GM12878 (cell line): ENCODE measurements at places on chromosomes 7 and 10. TPM values are rescaled to one million over a fixed set of nuclear protein-coding genes. Genes with fewer than 3 reads are reported as not detected.

DNA sequence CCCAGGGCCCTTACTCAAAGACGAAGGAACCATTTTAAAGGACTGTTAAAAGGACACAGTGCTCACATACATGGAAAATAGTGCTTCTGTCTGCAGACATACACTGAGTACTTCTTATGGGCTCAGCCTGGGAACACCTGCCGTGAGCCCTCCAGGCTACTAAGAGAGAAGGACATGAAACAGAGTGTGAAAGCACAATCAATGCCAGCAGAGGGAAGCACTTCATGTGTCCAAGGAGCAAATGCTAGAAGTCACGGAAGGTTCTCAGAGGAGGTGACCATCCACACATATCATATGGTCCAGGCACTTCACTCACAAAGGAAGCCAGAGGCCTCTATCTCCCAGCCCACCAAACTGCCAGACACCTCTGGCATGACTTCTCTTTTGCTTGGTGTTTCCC, 15.5 kb downstream of the ELMO1 start:
- no peaks in the 10 kb centered on the region for H3K36me3 ChIP-seq
- H3K27me3 ChIP-seq, result no peaks in the 10 kb centered on the region; the same call in 1 of the 2 replicates
- no peak overlapping the region for H3K27ac ChIP-seq
- no peak overlapping the region for H3K4me3 ChIP-seq
- no peaks in the 10 kb centered on the region for H3K4me1 ChIP-seq

GRCh38 chr10:49679480-49679893, at the start of gene C10orf53:
TSS of gene C10orf53 (plus strand) at chr10:49679651. CDS start at chr10:49679698, 47 bp downstream.
- DNase-seq, result no peak
- H3K36me3 ChIP-seq, result no peaks in the 10 kb centered on the region
- H3K4me3 ChIP-seq, result no peak within 1 kb of the TSS
- no peak within 1 kb of the TSS for H3K27ac ChIP-seq

GRCh38 chr10:100766693-100767421, 21.5 kb downstream of the PAX2 start:
- no peak overlapping the region for H3K4me3 ChIP-seq
- H3K4me1 ChIP-seq, result no peaks in the 10 kb centered on the region
- no peaks in the 10 kb centered on the region for H3K36me3 ChIP-seq
- 0 out of 2 replicates have a peak, but pooled peaks cover 7% of the 10 kb centered on the region for H3K27me3 ChIP-seq

GRCh38 chr10:786633-787474, 97.4 kb upstream of the DIP2C start:
- no peak overlapping the region for H3K4me3 ChIP-seq
- no peaks in the 10 kb centered on the region for H3K4me1 ChIP-seq
- no peak overlapping the region for H3K27ac ChIP-seq
- no peak for DNase-seq
- no peaks in the 10 kb centered on the region for H3K36me3 ChIP-seq

BMPER gene
- not detected in 2 replicates for total RNA-seq
